Activated CD4-positive, alpha-beta T cell treated with anti-CD3 and anti-CD28 coated beads, Interleukin-2, amount 10 ng/mL, durations not matched to agents 7 days and 5 days (primary cell): ENCODE measurements at places on chromosomes 6 and 20. TPM values are rescaled to one million over a fixed set of nuclear protein-coding genes. Genes with fewer than 3 reads are reported as not detected.

GRCh38 chr6:149750136-149750609 is 632 bp downstream of the PCMT1 start:
- no peaks in the 10 kb centered on the region for H3K27me3 ChIP-seq
- H3K27ac ChIP-seq = peak overlapping the region; percentile 89
- H3K4me3 ChIP-seq = peak overlapping the region; percentile 82

PRPH2 gene
- total RNA-seq = not detected

DNA sequence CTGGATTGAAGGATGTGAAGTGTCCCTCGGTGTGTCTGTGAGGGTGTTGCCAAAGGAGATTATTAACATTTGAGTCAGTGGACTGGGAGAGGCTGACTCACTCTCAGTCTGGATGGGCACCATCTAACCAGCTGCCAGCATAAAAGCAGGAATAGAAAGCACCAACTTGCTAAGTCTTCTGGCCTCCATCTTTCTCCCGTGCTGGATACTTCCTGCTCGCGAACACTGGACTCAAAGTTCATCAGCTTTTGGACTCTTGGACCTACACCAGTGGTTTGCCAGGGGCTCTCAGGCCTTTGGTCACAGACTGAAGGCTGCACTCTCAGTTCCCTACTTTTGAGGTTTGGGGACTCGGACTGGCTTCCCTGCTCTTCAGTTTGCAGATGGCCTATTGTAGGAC is 220.3 kb upstream of the LRFN2 start:
- no peak overlapping the region for H3K4me3 ChIP-seq
- H3K36me3 ChIP-seq = no peaks in the 10 kb centered on the region
- H3K27me3 ChIP-seq = no peaks in the 10 kb centered on the region
- no peak for DNase-seq

FAM217B gene
- total RNA-seq = 40.6 TPM

DNA sequence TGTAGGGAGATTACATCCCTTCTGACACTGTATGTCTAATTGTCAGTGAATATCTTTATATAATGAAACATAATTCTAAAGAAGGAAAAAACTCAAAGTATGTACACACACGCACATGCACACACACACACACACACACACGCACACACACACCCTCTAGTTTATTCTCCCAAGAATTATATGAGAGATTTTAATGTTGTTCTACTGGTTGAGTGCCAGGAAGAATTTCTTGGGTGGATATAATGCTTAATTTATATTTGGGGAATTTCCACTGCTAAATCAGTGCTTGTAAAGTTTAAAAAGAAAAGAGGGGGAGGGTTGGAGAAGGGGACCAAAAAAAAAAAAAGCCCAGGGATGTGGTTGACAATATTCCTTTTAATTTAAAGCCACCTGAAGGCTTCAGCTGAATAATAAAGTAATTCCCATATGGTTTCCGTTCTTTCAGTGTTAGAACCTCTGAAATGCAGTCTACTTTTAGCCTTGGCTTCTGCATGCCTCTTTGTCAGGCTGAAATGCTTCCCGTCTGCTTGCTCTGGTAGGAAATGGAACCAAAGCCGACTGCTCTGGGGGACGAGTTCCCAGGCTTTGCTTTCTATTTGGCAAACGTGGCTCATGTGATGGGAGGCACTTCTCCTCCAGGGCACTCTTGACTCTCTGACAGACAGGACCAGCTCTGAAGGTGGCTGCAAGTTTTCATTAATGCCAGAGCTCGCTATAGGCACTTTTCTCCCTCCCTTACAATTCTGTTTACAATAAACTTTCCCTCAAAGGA is 225.4 kb downstream of the PRL start:
- H3K4me1 ChIP-seq = peaks cover 11% of the 10 kb centered on the region
- H3K36me3 ChIP-seq = no peaks in the 10 kb centered on the region
- DNase-seq = no peak
- no peak overlapping the region for H3K4me3 ChIP-seq

GRCh38 chr6:91705646-91706045 is 1118.8 kb upstream of the MAP3K7 start:
- no peak overlapping the region for H3K27ac ChIP-seq
- H3K4me3 ChIP-seq = no peak overlapping the region
- DNase-seq = no peak
- no peaks in the 10 kb centered on the region for H3K27me3 ChIP-seq

GRCh38 chr20:44706301-44707017 is 8.7 kb upstream of the CCN5 start:
- H3K4me1 ChIP-seq = no peaks in the 10 kb centered on the region
- H3K27me3 ChIP-seq = peaks cover 3% of the 10 kb centered on the region
- H3K27ac ChIP-seq = no peak overlapping the region
- no peak overlapping the region for H3K4me3 ChIP-seq
- DNase-seq = no peak

GRCh38 chr6:143443096-143443495 is 7.4 kb downstream of the ADAT2 start:
- H3K27ac ChIP-seq = no peak overlapping the region
- peaks cover 29% of the 10 kb centered on the region for H3K4me1 ChIP-seq
- no peak overlapping the region for H3K4me3 ChIP-seq
- H3K36me3 ChIP-seq = peaks cover 39% of the 10 kb centered on the region
- H3K27me3 ChIP-seq = no peaks in the 10 kb centered on the region
- no peak for DNase-seq

DNA sequence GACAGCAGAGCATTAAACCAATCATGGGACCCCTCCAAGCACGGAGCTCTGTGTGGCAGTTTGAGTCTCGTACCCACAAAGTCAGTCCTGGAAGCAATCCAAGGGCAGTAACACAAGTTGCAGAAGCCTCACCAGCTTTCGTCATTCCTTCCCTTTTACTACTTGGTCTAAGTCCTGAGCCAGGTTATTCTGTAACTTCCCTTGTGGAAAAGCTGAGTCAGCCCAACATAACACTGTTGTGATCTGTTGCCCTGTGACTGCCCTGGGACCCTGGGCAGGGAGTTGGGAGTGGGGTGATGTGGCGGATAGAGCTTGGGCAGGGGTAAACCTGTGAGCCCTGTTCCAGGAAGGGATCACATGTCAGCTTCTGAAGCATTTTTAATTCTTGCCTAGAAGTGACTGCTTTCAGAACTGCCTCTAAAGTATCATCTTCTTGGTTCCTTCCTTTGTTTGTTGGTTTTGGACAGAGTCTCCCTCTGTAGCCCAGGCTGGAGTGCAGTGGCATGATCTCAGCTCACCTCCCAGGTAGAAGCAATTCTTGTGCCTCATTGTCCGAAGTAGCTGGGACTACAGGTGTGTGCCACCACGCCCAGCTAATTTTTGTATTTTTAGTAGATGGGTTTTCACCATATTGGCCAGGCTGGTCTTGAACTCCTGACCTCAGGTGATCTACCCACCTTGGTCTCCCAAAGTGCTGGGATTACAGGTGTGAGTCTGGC is 183.7 kb upstream of the JAG1 start:
- no peaks in the 10 kb centered on the region for H3K4me1 ChIP-seq
- no peaks in the 10 kb centered on the region for H3K27me3 ChIP-seq
- DNase-seq = no peak
- H3K4me3 ChIP-seq = no peak overlapping the region
- H3K36me3 ChIP-seq = no peaks in the 10 kb centered on the region
- H3K27ac ChIP-seq = no peak overlapping the region

GRCh38 chr6:133362813-133363212 is 121.7 kb downstream of the EYA4 start:
- no peaks in the 10 kb centered on the region for H3K27me3 ChIP-seq
- no peak for DNase-seq
- H3K4me1 ChIP-seq = no peaks in the 10 kb centered on the region

GRCh38 chr6:167836721-167837120 is 10.0 kb downstream of the AFDN start:
- no peaks in the 10 kb centered on the region for H3K36me3 ChIP-seq
- no peak overlapping the region for H3K4me3 ChIP-seq
- no peak overlapping the region for H3K27ac ChIP-seq

ANGPT4 gene
- total RNA-seq = not detected

- H3K36me3 ChIP-seq = no peaks in the 10 kb centered on the region
- no peak overlapping the region for H3K4me3 ChIP-seq
- no peaks in the 10 kb centered on the region for H3K4me1 ChIP-seq
- no peak for DNase-seq
- no peak overlapping the region for H3K27ac ChIP-seq
- H3K27me3 ChIP-seq = peaks cover 4% of the 10 kb centered on the region
Observed at GRCh38 chr20:54606380-54606779, 131.0 kb downstream of the DOK5 start.

DNA sequence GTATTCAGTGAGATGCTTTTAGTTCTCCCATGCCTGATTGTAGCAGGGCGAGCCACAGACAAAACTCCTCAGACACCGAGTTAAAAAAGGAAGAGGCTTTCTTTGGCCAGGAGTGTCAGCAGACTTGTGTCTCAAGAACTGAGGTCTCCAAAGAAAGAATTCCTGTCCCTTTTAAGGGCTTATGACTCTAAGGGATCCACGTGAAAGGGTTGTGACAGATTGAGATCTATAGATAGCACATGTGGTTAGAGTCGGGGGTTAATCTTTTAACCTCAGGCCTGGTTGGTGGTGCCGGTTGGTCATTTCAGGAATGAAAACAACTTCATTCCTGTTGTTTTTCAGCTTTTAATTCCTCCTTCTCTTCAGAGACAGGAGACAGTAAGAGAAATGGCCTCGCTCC is 168.8 kb upstream of the GRIK2 start:
- H3K36me3 ChIP-seq = no peaks in the 10 kb centered on the region
- H3K27ac ChIP-seq = no peak overlapping the region
- no peak overlapping the region for H3K4me3 ChIP-seq
- no peaks in the 10 kb centered on the region for H3K4me1 ChIP-seq

CALHM6 gene
- 10.3 TPM for total RNA-seq

DNA sequence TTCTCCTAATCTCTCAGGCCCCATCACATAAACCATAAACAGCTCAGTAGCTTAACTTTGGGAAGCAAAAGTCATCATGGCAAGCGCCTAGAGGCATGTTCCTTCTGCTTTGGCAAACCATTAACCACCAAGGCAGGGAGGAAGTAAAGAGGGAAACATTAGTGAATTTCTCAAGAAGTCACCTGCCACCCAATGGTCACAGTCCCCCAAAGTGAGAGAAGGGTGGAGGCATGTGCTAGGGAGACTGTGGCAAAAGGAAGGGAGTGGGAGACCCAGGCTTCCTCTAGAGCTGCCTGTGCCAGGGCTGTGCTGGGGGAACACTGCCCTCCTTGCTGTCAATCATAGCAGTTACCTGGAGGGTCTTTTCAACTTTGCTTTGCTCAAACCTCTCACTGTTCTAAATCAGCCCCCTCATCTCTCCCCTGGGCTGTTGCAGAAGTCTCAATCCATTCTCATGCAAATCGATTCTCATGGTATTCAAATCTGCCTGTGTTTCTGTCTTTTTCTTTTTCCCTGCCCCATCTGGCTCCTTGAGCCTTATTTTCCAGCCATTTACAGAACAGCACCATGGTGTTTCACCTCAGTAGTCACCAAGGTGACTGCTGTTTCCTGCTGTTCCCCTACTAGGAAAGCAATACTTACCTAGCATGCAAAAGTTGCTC is 1.8 kb upstream of the RNF24 start:
- H3K27ac ChIP-seq = peak overlapping the region; percentile 85
- DNase-seq = no peak
- H3K4me1 ChIP-seq = peaks cover 44% of the 10 kb centered on the region
- peak overlapping the region; percentile 55 for H3K4me3 ChIP-seq
- H3K36me3 ChIP-seq = peaks cover 1% of the 10 kb centered on the region

DNA sequence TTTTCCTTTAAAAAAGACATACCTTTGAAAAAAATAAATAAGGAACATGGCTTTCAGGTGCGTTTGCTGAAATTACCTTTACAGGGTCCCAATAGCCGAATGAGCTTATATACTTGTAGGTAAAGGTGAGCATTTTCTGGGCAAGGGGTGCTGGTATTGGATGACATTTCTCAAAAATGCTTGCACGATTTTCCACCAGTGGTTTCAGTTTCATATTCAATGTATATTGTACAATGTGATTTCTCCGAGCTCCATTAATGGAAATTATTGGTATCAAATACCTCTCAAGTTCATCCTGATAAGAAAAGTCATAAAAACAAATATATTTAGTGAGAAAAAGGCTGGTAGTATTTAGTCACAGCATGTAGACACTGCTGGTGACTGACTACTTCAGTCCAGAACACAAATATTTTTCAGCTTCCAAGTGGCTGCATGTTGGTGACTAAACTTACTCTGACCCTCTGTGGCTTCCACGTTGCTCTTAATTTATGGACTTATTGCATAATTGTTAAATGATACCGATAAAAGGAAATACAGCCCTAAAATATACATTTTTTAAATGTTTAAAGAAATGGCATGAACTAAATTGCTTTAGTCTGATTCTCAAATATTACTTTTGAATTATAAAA is 32.9 kb upstream of the ZBTB24 start:
- peaks cover 2% of the 10 kb centered on the region for H3K27me3 ChIP-seq
- peaks cover 12% of the 10 kb centered on the region for H3K36me3 ChIP-seq
- peak overlapping the region; percentile 45 for H3K4me3 ChIP-seq
- peaks cover 35% of the 10 kb centered on the region for H3K4me1 ChIP-seq
- peak overlapping the region; percentile 78 for H3K27ac ChIP-seq
- DNase-seq = peak; percentile 45

DNA sequence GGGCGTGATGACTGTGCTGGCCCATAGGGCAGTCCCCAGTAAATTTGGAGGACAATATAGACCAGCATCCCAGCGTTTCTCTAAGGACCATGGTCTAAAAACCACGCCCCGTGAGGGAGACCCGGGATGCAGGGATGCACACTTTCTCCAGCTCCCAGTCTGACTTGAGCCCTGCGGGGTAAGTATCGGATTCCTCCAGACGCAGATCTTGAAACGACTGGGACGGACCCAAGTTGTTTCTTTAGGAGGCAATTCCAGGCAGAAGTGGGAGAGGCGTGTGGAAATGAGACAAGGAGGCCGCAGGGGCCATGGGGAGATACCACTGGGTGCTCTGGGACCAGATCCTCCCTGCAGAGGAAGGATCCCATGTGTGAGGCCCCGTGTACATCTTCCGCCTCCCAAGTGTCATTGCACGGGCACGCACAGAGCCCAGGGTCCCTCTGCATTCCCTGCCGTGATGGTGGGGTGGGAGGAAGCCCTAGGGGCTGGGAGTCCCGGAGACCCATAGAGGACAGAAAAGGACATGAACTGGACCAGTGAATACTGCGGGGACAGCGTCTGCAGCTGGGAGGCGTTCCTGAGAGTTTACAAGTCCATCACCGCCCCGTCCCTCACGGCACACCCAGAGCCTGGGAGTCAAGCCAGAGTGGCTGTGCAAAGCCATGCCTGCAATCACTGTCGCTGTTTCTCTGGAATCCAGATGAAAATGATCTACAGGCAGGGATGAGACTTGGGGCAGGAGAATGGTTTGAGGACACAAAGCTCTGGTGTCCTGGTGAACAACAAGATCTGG is 522.9 kb downstream of the CDH26 start:
- H3K27ac ChIP-seq = no peak overlapping the region
- no peaks in the 10 kb centered on the region for H3K4me1 ChIP-seq
- no peaks in the 10 kb centered on the region for H3K36me3 ChIP-seq
- H3K27me3 ChIP-seq = no peaks in the 10 kb centered on the region

GRCh38 chr6:28953039-28953584 is 29.3 kb upstream of the TRIM27 start:
- H3K27ac ChIP-seq = no peak overlapping the region
- DNase-seq = peak; percentile 43
- peaks cover 8% of the 10 kb centered on the region for H3K27me3 ChIP-seq
- H3K4me3 ChIP-seq = peak overlapping the region; percentile 64
- H3K4me1 ChIP-seq = peaks cover 24% of the 10 kb centered on the region
- H3K36me3 ChIP-seq = no peaks in the 10 kb centered on the region
